ENCODE measurements at places on chromosomes 5 and 9. TPM values are rescaled to one million over a fixed set of nuclear protein-coding genes. Genes with fewer than 3 reads are reported as not detected.

DNA sequence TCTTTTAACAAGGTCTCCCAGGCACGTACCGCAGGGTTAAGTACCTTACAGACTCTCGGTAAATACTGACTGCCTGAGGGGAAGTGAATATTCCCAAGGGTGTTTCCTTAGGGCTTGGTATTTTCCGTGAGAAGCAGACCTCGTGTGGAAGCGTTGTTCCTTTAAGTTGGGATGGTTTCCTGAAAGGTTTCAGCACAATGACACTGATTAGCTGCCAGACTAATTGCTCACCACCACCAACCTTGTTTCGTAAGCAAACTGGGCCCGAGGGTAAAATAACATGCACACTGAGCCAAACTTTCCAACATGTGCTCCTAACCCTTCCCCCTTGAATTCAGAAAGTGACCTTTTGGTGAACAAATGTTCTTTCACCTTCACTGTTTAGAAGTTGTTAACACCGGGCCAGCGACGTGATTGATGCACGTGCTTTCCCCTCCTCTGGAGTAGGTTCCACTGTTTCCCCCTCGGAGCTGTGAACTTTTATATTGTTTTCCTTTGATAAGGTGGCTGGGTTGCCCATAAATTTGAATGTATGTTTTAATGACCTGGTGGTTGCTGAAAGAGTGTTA lies 128.1 kb upstream of the RPS23 start:
- DNase-seq, result peak; percentile 99

DNA sequence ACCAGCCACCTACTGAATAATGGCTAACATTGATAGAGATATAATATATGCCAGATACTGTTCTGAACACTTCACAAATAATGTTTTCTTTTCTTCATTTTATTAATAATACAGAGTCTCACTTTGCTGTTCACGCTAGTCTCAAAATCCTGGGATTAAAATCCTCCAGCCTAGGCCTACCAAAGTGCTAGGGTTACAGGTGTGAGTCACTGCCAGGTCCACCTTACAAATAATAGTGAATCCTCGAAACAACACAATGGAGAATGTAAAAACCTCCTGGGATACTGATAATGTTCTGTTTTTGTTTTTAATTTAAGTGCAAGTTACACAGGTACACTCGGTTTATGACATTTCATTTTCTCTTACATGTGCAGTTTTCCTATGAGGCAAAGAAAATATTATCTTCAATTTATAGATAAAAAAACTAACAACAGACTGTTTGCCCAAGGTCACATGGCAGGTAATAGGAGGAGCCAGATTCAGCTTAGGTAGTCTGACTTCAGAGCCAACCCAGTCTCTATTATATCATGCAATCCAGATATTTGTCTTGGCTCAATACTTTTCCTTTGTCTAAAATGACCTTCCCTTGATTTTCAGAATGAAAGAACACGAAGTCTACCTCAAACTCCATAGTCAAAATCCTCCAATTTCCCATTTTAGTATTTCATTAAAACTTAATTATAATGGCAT lies 7.8 kb downstream of the ZFR start:
- peak; percentile 81 for DNase-seq

- DNase-seq, result peak; percentile 36
These were observed 11.4 kb upstream of the SYNPO start for GRCh38 chr5:150628936-150629485.

- no peak for DNase-seq
These were observed 1.9 kb downstream of the ENTPD8 start for GRCh38 chr9:137439158-137439714.

DNA sequence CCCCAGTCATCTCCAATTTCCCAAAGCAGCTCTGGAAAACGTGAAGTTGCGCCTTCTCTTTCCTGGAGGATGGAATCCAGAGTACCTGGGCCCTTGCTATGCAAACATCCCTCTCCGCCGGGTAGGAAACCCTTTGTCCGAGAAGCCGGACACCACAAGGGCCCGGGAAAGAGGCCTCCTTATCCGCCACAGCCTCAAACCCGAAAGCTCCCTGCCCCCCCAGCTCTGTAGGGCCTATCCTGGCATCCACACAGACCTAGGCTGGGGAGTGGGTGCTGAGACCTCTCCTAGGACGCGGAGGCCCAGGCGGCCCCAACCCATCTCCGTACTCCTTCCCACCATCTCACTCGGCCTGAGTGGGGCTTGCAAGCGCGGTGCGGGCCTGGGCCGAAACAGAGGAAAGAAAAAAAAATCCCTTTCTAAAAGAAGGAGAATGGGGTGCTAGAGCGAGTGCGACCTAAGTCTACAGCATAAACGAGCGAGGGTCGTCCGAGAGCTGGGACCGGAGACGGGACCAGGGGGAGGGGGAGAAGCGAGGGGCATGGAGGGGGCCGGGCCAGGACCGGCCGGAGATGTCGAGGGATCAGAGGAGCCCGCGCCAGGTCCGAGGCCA lies 624 bp downstream of the FBXW11 start:
- peak; percentile 36 for DNase-seq

- DNase-seq, result no peak
These were observed 403.7 kb upstream of the DAP start for GRCh38 chr5:11164531-11165294.

DNA sequence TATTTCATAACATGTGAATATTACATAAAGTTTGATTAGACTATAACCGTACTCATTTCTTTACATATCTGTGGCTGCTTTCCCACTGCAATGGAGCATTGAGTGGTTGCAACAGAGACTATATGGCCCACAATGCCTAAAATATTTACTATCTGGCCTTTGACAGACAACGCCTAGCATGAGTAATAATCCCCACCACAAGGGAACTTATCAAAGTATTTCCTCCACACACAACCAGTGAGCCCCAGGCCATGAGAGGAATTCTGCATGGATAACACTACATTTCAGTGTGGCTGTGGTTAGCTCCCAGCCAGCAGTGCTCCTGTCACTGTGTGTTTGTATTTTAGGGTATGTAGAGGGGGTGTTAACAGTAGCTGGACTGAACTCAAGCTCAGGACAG lies 54.8 kb downstream of the FAM81B start:
- DNase-seq, result no peak

DNA sequence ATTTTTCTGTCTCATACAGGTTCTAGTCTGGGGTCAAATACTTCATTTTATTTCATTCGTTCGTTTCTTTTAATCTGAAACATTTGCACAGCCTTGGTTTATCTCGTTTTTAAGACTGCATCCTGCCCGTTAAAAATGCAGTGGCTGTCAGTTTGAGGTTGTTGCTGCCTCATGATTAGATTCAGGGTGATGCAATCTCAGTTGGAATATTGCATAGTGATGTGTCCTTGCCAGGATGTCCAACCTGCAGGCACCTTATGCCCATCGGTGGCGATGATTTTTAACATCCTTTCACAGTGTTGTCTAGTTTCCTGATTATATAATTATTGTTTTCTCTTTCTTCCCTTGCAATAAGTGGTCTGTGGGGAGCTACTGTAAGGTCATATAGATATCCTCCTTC lies 45.1 kb downstream of the SH3GL2 start:
- DNase-seq, result no peak

GRCh38 chr5:10975945-10976344 lies 214.9 kb upstream of the DAP start:
- DNase-seq, result no peak

LCNL1 gene
- not detected for total RNA-seq

PCDHGC3 gene
- total RNA-seq, result 10.2 TPM

TMOD1 gene
- 0.65 TPM for total RNA-seq

KDM3B gene
- total RNA-seq, result 37.3 TPM

COL5A1 gene
- 8.3 TPM for total RNA-seq

SLC25A2 gene
- total RNA-seq, result 0.20 TPM

HEXB gene
- total RNA-seq, result 112 TPM
